ENCODE measurements at places on chromosomes 1 and 21.
A peak's percentile ranks its signal among the peaks of the same experiment; 100 is the strongest.

GRCh38 chr1:198465201-198466144 lies 75.0 kb downstream of the ATP6V1G3 start:
- peak; percentile 84 for DNase-seq

GRCh38 chr1:163170975-163171676 lies 31.6 kb downstream of the RGS5 start:
- peak; percentile 47 for DNase-seq

- DNase-seq, result peak; percentile 73
Observed at GRCh38 chr1:221449801-221450470, 292.0 kb downstream of the DUSP10 start.

- no peak for DNase-seq
Observed at GRCh38 chr21:29834617-29835016, 105.2 kb downstream of the GRIK1 start.

DNA sequence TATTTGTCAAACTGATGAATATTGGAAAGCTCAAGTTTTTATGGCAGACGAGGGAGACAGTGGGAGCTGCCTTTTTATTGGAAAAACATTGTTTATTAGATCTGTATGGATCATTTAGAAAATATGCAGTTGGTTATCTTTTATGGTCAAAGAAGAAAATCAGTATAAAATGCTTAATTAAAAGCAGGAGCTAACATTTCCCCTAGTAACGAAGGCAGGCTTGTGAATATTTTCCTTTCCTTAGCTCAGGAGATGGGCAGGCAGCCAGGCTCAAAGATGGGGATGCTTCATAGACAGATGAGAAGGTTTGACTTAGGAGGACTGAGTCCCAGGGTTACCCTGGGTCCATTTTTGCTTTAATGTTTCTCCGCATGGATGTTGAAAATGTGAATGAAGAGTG lies 26.0 kb downstream of the ROR1 start:
- peak; percentile 90 for DNase-seq

- DNase-seq, result no peak
Observed at GRCh38 chr1:154158307-154159125, 3.6 kb upstream of the NUP210L start.

- DNase-seq, result no peak
Observed at GRCh38 chr1:37303884-37304574, 170.4 kb upstream of the ZC3H12A start.

GRCh38 chr1:86846164-86846647 lies 67.7 kb downstream of the SELENOF start:
- peak; percentile 97 for DNase-seq

DNA sequence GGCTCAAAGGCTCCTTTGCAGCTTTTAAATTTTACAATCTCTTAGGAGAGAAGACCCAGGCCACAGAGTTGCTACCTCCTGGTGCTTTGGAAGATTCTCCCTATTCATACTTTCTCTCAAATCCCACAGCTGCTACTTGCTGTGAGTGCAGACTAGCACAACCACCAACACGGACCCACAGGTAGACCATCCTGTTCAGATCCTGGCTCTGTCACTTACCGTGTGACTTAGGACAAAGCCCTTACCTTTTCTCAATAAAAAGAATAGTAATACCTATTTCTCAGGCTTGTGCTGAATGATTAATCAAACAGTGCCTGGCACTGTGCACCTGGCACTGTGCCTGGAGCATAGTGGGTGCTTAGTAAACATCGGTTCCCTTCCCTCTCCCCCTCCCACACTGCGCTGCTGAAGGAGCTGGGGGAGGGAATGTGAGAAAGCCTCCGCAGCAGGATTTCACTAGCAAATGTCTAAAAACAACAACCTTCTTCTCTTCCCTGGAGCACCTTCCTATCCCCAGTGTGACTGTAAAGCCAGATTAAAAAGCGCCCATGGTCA lies 81.7 kb downstream of the PGM1 start:
- no peak for DNase-seq

GRCh38 chr1:183931646-183932271 lies 105.8 kb downstream of the COLGALT2 start:
- DNase-seq, result peak; percentile 12

Measured in fibroblast of skin of right biceps (primary cell).